ENCODE measurements at places on chromosomes 1 and 21.

DNA sequence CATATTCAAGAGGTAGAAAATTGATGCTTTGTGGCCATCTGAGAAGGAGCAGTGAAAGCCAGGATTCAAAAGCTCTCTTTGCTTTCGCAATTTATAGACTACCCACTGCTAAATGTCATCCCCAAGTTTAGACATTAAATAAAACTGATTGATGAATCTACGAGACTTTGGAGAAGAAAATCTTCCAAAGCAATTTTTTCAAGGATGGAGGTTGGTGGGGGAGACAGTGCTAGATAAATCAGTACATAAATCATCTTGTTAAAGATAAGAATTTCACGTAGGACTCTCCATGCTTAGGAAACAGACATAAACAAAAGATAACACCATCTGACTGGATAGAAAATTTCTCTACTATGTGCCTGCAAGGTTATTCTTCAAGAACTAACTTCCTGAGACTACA lies 147.6 kb upstream of the TIAM1 start:
- no peak for DNase-seq

DNA sequence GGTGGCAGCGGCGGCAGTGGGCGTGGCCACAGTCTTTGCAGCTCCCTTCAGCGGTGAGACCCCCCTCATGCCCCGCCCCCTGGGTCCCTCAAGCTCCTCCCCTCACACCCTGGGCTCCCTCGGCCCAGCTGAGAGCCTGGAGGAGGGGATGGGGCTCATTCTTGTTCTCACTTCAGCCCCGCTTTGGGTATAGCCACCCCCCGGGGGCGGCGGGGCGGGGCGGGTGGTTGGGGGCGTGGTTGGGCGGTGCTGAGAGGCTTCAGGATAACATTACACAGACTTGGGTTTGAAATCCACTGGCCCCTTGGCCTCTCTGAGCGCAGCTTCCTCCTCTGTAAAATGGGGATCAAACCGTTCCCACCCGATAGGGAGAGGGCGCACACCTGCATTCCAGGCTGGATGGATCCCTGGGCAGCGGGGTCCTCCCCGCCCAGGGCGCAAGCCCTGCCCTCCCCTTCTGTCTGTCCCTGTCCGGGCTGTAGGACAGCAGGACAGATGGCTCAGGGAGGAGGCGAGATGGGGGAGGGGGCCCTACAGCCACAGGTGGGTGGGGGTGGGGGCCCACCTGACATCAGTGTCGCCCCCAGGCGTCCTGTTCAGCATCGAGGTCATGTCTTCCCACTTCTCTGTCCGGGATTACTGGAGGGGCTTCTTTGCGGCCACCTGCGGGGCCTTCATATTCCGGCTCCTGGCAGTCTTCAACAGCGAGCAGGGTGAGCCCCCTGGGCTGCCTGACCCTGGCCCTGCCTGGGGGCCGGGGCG lies 5.1 kb downstream of the CLCNKA start:
- no peak for DNase-seq

GRCh38 chr1:1429671-1430073 lies 5.8 kb upstream of the VWA1 start:
- no peak for DNase-seq

- DNase-seq = no peak
Measured at GRCh38 chr21:21813289-21813688, 815.1 kb downstream of the NCAM2 start.

- DNase-seq = no peak
Measured at GRCh38 chr1:96962751-96963211, 241.2 kb downstream of the PTBP2 start.

GRCh38 chr1:28380394-28380793 lies 10.9 kb downstream of the PHACTR4 start:
- DNase-seq = no peak

DNA sequence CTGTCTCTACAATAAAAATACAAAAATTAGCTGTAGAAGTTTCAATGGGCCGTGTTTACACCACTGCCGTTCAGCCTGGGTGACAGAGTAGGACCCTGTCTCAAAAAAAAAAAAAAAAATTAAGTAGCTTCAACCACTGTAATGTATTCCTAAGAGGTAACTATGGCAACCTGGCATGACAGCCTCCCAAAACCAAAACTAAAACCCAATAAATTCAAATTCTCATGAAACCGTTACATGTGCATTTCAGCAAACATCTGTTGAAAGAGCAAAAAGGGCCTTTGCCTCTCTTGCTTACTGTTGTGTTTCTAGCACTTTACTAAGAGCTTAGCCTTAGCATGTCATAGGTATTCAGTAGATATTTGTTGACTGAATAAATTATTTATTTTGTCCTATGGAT lies 33.5 kb downstream of the ODR4 start:
- DNase-seq = no peak

- no peak for DNase-seq
Measured at GRCh38 chr1:12506281-12507280, 111.4 kb downstream of the DHRS3 start.

- no peak for DNase-seq
Measured at GRCh38 chr1:107459204-107459904, 318.5 kb downstream of the NTNG1 start.

- no peak for DNase-seq
Measured at GRCh38 chr1:246005067-246005466, 502.0 kb downstream of the SMYD3 start.

DNA sequence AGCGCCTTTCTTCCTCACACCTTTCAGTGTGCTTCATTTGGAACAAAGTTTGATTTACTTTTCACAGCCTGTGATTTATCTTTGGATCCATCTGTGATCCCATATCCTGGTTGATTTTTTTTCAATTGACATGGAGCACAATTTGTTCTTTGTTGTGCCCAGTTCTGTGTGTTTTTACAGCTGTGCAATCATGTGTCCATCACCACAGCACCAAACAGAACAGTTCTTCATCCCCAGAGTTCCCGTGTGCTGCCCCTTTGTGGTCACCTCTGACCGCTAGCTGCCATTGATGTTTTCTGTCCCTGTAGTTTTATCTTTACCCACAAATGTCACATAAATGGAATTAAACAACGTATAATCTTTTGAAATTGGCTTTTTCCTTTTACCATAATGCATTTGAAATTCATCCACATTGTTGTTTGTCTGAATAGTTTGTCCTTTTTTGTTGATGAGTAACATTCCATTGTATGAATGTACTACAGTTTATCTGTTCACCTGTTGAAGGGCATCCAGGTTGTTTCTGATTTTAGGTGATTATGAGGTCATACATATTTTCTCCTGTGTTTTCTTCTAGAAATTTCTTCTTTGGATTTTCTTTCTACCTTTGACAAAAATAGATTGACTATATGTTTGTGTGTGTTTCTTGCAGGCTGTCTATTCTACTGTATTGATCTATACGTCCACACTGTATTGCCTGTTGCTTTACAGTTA lies 17.4 kb downstream of the MIGA1 start:
- peak; percentile 79 for DNase-seq

- DNase-seq = no peak
Measured at GRCh38 chr1:180544050-180544449, 14.7 kb upstream of the OVAAL start.

DNA sequence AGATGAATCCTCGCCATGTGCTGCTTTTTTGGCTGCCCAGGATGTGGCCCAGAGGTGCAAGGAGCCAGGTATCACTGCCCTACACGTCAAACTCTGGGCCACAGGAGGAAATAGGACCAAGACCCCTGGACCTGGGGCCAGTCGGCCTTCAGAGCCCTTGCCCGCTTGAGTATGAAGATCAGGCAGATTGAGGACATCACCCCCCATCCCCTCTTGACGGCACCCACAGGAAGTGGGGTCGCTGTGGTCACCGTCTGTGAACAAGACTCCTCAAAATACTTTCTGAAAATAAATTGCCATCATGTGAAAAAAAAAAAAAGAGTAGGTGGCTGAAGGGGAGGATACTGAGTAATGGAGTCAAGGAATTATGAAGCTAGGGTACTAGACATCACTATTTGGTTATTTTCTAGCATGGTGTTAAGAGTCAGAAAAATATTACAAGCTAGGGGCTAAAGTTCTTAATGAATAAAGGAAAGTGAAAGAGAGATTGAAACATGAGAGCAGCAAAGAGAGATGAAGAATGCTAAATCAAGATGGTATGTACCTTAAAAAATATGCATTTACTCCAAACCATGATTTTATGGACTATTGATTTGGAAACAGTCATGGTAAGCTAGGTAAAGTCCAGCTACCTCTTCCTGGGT lies 84.9 kb downstream of the CLEC20A start:
- DNase-seq = no peak

DNA sequence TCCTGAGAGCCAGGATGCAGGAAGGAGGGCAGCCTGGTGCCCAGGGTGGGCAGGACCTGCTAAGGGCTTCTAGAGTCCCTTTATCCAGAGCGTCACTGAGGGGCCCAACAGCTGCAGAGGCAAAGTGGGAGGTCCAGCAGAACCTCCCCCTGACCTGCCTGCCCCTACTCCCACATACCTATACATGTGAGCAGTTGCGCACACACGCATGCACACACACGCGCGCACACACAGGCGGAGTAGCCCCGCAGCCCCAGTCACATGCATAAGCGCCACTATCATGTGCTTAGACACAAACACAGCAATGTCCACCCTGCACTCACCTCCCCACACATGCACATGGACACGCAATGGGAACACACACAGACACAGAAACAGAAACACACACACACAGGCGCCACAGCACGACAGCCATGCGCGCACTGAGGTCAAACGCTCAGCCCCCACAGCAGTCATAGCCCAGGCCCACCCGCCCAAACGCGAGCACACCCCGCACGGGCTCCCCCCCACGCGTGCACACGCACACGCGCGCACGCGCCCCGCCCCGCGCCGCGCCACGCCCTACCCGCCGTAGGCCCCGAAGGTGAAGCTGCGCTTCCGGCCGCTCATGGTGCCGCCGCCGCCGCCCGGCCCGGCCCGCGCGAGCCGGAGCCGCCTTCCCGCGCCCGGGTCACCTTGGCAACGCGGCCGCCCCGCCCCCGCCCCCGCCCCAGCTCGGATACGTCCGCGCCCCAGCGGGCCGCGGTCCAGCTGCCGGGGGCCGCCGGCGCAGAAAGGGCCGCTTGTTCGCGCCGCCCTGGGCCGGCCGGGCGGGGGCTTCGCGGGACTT lies 17.7 kb downstream of the RAP1GAP start:
- peak; percentile 55 for DNase-seq

DNA sequence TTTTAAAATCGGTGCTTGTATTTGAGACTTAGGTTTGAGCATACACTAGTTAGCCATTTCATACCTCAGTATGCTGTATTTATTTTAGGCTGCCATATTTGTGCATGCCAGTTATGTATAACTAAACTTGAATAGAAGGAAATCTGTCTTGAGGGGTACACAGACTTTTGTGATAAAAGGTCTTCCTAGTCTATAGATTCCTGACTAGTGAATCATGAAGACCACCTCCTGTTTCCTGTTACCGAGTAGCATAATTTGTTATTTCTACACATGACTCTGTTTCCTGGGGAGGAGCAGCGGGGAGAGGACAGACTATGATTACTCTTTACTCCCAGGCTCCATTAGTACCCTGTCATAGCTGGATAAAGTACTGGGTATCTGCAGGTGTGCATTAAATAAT lies 316.8 kb upstream of the SNX7 start:
- no peak for DNase-seq

DNA sequence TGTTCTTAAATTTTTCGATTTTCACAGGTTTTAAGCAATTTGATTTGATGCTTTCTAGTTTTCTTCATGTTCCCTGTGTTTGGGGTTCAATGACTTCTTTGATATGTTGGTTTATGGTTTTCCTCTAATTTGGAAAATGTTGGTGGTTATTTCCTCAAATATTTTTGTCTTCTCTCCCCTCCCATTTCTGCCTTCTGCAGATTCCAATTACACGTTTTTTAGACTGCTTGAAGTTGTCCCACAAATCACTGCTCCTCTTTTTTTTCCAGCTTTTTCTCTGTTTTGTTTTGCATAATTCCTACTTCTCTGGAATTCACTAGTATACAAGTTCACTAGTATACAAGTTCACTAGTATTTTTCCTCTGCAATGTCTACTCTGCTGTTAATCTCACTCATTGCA lies 61.3 kb downstream of the FAF1 start:
- no peak for DNase-seq

- no peak for DNase-seq
Measured at GRCh38 chr1:224564454-224565084, 51.5 kb upstream of the CNIH3 start.

GRCh38 chr1:209703834-209704504 lies 677 bp upstream of the HSD11B1 start:
- no peak for DNase-seq

DNA sequence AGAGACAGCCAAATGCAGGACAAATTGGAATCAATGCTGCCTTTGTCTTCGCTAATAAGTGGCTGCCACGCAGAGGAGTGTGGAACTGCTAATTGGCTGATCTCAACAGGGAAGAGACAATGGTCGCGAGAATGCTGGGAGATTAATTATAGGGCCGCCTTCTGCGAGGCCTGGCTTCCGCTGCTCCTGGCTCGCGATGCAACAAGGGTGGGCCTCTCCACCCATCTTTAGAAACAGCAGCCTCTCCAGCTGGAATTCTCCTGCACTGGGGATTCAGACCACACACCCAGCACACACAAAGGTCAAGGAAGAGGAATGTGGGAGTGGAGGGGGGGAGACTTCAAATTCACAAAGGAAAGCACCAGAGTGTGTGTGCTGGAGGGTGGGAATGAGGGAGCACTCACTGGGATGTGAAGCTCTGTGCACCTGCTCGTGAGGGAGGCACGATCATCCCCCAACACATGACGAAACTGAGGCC lies 200.7 kb upstream of the GRIK3 start:
- DNase-seq = peak; percentile 41

- no peak for DNase-seq
Measured at GRCh38 chr21:16587681-16588375, 858.0 kb downstream of the USP25 start.

GRCh38 chr1:85058311-85058710 lies 10.0 kb upstream of the MCOLN3 start:
- no peak for DNase-seq

DNA sequence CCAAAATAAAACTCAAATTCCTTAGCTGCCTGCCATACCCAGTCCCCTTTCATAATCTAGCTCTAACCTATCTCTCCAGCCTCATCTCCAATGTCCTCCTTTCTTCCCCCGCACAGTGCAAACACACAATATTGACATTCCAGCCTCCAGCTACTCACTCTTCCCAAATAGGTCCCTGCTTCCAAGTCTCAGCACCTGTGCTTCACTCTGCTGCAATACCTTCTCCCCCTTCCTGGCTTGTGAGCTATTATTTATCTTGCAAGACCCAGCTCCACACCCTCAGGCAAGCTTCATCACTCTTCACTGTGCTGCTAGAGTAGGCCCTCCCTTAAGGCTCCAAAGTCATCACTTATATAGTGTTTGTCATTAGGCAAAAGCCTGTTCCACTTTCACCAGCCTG lies 9.7 kb downstream of the PLPP3 start:
- no peak for DNase-seq

- no peak for DNase-seq
Measured at GRCh38 chr1:237779356-237779755, 111.4 kb downstream of the ZP4 start.

DNA sequence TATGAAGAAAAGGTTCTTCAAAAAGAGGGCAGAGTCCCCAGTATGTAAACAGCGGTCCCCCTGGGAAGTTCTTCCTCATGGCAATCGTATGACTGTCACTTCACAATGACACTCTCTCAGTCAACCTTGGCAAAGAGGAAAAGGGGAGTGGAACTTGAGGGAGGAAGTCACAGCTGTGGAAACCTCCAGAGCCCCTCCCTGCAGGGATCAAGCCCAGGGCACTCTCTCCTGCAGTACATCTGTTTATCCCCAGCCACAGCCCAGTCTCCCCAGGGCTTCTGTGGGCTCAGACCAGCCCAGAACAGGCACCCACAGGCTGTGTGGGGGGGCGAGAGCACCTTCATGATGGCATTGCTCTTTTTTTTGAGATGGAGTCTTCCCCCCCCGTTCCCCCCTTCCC lies 2.0 kb downstream of the ATP13A2 start:
- no peak for DNase-seq
